Naive thymus-derived CD4-positive, alpha-beta T cell (primary cell): ENCODE measurements at places on chromosomes 12 and 14. TPM values are rescaled to one million over a fixed set of nuclear protein-coding genes. Genes with fewer than 3 reads are reported as not detected.

GRCh38 chr14:61233436-61233956 is 47.6 kb downstream of the TMEM30B start:
- DNase-seq, result no peak

GRCh38 chr12:10967409-10967808 is 19.3 kb downstream of the TAS2R50 start:
- DNase-seq, result no peak

The KERA gene
- polyA plus RNA-seq, result not detected

DNA sequence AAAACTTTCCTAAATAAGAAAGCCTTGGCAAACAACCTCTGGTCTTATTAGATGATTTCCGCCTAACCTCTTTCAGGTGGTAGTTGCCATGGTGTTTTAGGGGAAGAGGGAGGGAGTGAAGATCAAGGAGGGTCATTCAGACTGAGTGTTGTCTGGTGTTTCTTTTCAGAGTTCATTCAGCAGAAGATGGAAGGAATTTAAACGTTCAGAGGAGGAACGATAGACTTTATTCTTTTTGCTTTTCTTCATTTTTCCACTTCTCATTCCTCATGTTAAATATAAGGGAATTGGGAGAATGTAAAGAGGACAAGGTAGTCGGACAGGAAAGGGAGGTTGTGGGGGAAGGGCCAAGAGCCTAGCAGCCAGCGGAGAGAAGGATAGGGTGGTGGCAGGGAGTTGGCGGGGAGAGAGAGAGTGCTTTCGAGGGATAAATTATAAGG is 17.4 kb upstream of the SALL2 start:
- no peak for DNase-seq

- no peak for DNase-seq
These were observed 30.5 kb downstream of the TTC6 start for GRCh38 chr14:37625597-37626595.

DNA sequence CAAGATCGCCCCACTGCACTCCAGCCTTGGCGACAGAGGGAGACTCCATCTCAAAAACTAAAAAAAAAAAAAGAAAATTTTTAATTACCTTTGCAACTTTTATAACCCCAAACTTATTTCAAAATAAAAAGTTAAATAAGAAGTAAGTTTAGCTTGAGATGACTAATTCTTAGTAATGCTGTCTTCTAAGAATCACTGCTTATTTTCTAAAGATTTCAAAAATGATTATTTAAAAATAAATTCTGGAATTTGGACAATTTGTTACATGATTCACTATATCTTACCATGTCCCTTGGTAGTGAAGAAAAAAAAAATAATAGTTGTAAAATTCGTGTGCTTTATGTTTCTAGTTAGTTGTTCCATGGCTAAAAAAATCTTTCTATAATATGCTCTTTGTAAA is 11.6 kb upstream of the HECTD1 start:
- DNase-seq, result no peak

The PTPRO gene
- 6.4 TPM for polyA plus RNA-seq

- peak; percentile 22 for DNase-seq
These were observed 400.9 kb downstream of the SNAPC1 start for GRCh38 chr14:62162998-62163589.
